Endothelial cell (in vitro differentiated cells): ENCODE measurements at places on chromosomes 7 and 10. TPM values are rescaled to one million over a fixed set of nuclear protein-coding genes. Genes with fewer than 3 reads are reported as not detected.

NME8 gene
- total RNA-seq, result not detected

MEST gene
- total RNA-seq, result 72.2 TPM

GRCh38 chr7:101957744-101958525, 140.5 kb downstream of the CUX1 start:
- H3K4me3 ChIP-seq, result no peak overlapping the region
- no peak overlapping the region for H3K27ac ChIP-seq
- no peaks in the 10 kb centered on the region for H3K36me3 ChIP-seq
- H3K4me1 ChIP-seq, result peaks cover 6% of the 10 kb centered on the region

GRCh38 chr10:391847-392704, 256.8 kb downstream of the ZMYND11 start:
- peaks cover 22% of the 10 kb centered on the region for H3K36me3 ChIP-seq
- no peak for DNase-seq
- no peak overlapping the region for H3K4me3 ChIP-seq
- H3K27me3 ChIP-seq, result peaks cover 6% of the 10 kb centered on the region

DNA sequence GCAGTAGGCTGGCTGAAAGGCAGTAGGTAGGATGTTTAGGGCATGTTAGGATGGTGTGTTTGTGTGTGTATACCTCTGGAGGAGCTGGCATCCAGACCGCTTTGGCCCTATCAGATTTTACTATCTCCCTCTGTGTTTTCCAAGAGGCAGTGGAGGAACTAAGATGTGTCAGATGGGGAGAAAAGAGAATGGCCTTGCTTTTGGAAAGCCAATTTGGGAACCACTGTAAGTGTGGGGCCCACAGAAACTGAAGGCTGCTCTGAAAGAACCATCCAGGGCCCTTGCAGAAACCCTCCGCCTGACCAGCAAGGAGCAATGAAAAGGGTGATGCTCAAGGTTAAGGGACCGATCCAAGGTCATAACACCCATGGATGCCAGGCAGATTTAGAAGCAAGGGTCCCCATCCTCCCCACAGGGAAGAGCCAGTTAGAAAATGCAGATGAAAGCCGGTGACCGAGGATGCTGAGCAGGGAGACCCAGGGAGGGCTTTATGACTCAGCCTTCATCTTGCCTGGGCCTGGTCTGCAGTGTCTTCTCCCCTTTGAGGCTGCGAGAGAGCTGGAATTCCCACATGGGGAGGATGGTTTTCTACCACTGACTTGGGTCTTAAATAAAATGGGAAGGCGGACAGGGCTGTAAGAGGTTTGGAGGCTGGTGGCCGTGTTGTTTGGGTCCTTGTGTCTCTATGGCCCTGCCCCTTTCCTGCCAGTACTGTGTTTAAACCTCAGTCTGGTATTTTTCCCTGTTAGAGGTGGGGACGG, 275.8 kb downstream of the LRMDA start:
- DNase-seq, result no peak
- H3K4me1 ChIP-seq, result peaks cover 4% of the 10 kb centered on the region
- H3K36me3 ChIP-seq, result no peaks in the 10 kb centered on the region
- no peak overlapping the region for H3K4me3 ChIP-seq
- peaks cover 1% of the 10 kb centered on the region for H3K27me3 ChIP-seq

DNA sequence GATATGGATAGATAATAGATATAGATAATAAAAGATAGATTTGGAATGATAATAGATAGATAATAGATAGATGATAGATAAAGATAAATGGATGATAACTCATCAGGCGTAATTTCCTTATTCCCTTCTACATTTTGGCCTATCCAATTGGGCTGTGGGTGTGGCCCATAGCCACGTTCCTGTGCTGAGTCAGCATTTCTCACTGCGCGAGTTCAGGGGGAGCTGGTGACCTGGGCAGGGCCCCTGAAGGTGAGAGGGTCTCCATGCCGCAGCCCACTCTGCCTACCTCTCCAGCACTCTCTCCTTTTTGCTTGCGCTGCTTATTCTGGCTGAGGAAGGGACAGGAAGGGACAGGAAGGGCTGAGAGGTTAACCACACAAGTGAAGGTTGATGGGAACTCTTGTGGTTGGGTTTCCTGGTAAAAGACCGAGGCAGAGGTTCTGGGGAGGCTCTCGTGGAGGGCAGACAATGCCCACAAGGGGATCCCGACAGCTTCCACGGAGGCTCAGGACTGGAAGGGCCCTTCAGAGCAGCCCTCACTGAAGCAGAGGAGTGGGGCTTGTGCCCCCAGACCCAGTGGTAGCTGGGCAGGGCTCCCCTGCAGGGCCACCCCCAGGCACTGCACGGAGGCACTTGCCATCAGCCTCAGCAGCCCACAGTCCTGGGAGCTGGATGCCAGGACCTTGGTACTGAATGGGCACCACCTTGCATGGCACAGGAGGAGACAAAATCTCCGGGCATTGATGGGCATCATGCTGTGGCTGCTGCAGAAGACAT, 247.3 kb upstream of the PITRM1 start:
- H3K4me1 ChIP-seq, result peaks cover 23% of the 10 kb centered on the region
- no peaks in the 10 kb centered on the region for H3K27me3 ChIP-seq
- H3K4me3 ChIP-seq, result no peak overlapping the region
- H3K36me3 ChIP-seq, result no peaks in the 10 kb centered on the region
- no peak overlapping the region for H3K27ac ChIP-seq

DNA sequence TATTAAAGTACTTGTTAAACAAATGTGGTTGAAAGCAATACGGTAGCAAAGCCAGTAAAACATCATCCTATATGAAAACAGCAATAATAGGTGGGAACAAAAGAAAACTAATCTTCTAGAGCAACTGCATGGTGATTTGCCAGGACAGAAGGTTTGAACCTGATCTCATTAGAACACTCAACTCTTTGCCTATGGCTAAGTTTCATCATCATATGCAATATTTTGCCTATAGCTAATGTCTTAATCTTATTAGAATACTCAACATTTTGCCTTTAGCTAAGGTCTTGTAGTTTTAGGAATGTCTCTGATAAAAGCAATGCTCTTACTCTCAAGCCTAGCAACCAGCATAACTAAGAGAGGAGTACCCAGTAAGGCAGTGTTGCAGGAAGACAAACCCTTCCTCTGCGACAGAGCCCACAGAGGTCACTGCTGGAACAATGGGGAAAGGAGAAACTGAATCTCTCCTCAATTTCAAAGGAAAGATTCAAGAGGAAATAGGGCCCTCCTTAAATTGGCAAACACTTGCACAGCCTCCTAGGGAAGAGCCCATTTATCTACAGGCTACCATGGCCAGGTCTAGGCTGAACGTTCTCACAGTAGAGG, 38.3 kb downstream of the CADPS2 start:
- peaks cover 17% of the 10 kb centered on the region for H3K36me3 ChIP-seq
- no peak for DNase-seq
- peak overlapping the region; percentile 26 for H3K27ac ChIP-seq
- peaks cover 3% of the 10 kb centered on the region for H3K27me3 ChIP-seq
- H3K4me3 ChIP-seq, result no peak overlapping the region

- H3K27ac ChIP-seq, result no peak overlapping the region
- H3K4me1 ChIP-seq, result no peaks in the 10 kb centered on the region
- no peaks in the 10 kb centered on the region for H3K36me3 ChIP-seq
- H3K4me3 ChIP-seq, result no peak overlapping the region
- no peaks in the 10 kb centered on the region for H3K27me3 ChIP-seq
Observed at GRCh38 chr10:127570036-127570435, 20.9 kb downstream of the NPS start.

GRCh38 chr7:46955531-46955930, 626.4 kb downstream of the TNS3 start:
- H3K27me3 ChIP-seq, result no peaks in the 10 kb centered on the region
- H3K4me1 ChIP-seq, result no peaks in the 10 kb centered on the region
- no peak overlapping the region for H3K27ac ChIP-seq
- H3K36me3 ChIP-seq, result no peaks in the 10 kb centered on the region
- DNase-seq, result no peak

DNA sequence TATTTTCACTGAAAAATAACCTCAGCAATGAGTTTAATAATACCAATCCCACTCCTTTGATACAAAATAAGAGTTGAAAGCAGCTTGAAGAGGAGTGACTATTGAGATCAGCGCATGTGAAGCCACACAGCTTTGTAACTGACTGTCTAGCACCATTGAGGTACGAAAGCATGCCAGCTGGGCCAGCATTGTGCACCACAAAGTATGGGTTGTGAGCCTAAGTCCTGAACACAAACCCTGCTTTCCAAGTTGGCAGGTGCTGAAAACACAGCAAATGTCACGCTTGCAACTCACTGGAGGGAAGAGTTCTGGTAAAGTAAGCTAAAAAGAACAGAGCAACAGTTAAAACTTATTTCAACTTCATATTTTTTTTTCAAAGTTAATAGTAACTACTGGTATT, 4.0 kb upstream of the FAM53B start:
- H3K27ac ChIP-seq, result no peak overlapping the region
- peaks cover 9% of the 10 kb centered on the region for H3K36me3 ChIP-seq
- no peak for DNase-seq
- H3K4me3 ChIP-seq, result no peak overlapping the region
- peaks cover 2% of the 10 kb centered on the region for H3K27me3 ChIP-seq
- peaks cover 9% of the 10 kb centered on the region for H3K4me1 ChIP-seq

DNA sequence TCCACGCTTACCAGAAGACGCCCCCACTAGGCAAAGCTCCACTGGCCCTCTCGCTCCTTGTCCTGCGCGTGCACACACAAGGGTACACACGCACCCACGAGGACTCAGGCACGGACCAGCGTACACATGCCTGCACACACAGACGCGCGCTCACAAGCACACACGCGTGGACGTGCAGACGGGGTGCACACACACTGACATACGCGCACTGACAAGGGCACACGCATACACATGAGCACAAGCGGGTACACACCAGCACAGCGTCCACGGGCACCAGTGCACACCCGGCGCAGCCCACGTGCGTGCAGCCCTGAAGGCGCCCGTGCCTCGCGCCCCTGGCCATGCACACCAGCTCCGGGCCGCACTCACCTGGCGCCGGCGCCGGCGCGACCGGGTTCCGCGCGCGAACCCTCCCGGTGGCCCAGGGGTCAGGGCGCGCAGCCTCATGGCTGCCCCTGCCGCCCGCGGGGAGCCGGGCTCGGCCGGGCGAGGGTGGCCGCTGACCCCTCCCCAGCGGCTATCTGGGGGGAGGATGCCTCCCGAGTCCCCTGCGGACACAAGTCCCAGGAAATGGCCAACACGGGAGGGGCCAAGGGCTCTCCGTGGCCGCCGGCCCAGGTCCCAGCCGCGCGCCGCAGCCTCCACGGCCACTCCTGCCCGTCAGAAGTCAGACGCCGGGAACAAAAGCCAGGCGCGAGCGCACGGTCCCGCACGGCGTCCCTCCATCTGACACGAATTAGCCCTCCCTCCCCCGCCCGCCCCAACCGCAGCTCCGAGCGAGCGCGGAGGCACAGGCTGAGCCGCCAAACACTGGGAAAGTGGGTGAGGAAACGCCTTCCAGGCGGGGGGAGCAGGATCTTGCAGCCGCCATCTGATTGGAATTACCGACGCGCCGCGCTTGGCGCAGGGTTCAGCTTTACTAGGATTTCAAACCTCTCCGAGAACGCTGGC, 45.0 kb downstream of the TNS3 start:
- peak; percentile 25 for DNase-seq
- no peaks in the 10 kb centered on the region for H3K36me3 ChIP-seq
- H3K4me1 ChIP-seq, result peaks cover 13% of the 10 kb centered on the region
- no peak overlapping the region for H3K27ac ChIP-seq

DNA sequence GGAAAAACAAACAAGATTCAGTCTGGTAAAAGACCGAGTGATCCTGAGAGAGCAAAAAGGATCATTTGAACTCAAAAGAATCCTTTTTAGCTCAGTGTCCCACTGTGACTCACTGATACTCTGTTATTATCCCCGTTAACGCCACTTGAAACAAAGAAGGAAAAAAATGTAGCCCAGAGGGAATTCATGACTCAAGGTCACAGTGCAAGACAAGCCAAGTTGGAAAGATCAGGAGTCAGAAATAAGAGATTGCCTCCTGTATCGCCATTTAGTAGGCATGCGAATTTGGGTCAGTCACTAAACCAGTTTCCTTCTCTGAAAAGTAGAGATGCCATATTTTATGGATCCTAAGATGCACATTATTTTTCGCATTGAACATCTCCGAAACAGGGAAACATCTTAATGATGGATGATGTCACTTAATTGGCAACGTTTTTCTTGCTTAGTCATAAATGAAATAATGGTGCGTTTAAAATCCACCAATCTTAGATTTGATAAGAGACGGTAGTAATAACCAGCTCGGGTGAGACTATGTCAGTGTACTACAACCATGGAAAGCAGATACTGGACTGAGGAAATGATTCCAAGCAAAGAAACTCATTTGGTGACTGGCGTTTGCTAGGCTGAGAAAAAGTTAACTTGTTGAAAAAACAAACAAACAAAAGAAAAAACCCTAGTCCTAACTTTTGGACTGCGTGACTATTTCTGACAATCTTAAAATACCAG, 502.0 kb upstream of the CELF2 start:
- peaks cover 2% of the 10 kb centered on the region for H3K27me3 ChIP-seq
- peaks cover 2% of the 10 kb centered on the region for H3K4me1 ChIP-seq
- no peak overlapping the region for H3K27ac ChIP-seq
- no peak overlapping the region for H3K4me3 ChIP-seq
- DNase-seq, result no peak
